Hematopoietic multipotent progenitor cell treated with erythropoietin and hydrocortisone succinate and interleukin-3 and kit ligand, for 4 days (in vitro differentiated cells): ENCODE measurements at places on chromosomes 12 and 14.

- peak; percentile 64 for DNase-seq
These were observed 179.9 kb upstream of the ATF7IP start for GRCh38 chr12:14185427-14186192.

GRCh38 chr12:31853977-31854376 is 105.2 kb upstream of the RESF1 start:
- no peak for DNase-seq

- DNase-seq, result no peak
These were observed 138.7 kb downstream of the C12orf75 start for GRCh38 chr12:105469211-105469610.

DNA sequence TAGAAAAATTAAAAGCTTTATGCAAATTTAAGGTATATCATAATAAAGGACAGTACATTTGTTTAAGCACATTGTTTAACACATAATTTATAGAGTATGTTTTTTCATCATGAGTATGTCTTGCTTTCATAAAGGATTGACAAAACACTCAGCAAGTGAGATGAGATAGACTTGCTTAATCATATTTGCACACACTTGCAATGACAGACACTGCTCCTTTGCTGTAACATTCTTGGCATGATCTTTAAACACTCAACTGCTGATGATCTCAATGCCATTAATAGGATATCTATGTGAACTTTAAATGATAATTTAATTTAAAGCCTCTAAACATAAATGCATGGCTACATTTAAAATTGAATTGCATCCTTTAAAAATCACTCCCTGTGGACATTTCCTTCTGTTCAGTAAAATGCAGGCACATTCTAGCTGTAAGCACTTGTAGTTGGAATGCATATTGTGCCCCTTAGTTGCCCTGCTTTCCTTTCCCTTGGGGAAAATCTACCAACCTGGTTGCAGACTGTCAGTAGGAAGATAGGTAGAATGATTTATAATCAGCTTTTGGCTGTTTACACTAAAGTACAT is 979.0 kb downstream of the TMTC2 start:
- no peak for DNase-seq

GRCh38 chr14:104350463-104351185 is 212.2 kb downstream of the KIF26A start:
- no peak for DNase-seq

GRCh38 chr12:111427417-111428074 is 21.8 kb downstream of the SH2B3 start:
- peak; percentile 1 for DNase-seq
